ENCODE measurements at places on chromosomes 6 and 20.

DNA sequence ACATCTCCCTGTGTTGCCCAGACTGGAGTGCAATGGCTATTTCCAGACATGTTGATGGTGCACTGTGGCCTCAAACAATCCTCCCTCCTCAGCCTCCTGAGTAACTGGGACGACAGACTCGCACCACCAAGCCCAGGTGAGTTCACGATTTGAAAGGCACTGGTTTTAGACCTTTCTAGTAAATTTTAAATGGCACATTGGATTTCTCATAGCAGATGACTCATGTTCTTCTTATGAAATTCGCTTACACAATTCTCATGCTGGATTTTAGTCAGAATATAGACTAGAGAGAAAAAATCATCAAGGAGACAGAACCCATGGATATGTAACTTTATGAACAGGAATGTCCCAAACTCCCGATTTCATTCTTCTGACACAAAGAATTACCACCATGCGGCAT, 18.1 kb upstream of the PXDC1 start:
- DNase-seq, result no peak

DNA sequence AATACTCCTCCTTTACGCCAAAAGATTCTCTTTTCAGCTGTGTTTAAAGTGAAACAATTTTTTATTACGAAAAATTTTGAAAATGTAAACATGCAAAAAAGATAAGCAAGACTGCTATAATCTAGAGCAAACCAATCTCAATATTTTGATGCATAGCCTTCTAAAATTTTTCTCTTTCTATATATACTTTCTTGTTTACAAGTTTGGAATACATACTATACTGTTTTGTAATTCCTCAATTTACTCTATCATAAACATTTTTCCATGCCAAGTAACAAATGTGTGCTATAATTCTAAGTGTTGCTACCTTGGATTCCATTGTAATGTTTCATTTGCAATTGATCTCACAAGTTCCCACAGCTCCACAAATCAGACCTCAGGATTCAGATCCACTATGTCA, 43.1 kb upstream of the KIF16B start:
- no peak for DNase-seq

DNA sequence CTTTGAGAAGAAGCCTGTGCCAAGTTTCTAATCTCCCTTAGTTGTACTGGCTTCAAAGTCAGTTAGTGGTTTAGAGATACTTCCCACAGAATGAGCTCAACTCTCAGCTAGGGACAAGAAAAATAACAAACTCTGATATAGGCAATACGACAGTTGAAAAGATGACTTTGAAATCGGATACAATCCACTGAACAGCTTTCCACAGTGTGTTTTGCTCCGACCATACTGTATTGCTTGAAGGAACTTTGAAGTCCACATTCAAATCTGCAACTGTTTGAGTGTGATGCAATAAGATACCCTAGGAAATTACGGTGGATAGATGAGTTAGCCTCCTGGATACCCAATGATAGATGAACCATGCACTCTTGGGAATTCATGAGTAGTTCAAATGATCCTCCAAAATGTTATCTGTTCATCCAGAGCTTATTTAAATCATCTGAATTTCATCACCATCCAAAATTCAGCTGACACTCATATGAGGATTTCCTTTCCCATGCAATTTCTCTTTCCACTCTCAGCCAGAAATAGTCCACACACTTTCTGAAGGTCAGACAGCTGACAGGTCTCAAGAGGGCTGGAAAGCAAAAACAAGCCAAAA, 443.8 kb downstream of the HAO1 start:
- DNase-seq, result no peak

GRCh38 chr20:36808317-36809257, 35.0 kb upstream of the DSN1 start:
- peak; percentile 28 for DNase-seq

DNA sequence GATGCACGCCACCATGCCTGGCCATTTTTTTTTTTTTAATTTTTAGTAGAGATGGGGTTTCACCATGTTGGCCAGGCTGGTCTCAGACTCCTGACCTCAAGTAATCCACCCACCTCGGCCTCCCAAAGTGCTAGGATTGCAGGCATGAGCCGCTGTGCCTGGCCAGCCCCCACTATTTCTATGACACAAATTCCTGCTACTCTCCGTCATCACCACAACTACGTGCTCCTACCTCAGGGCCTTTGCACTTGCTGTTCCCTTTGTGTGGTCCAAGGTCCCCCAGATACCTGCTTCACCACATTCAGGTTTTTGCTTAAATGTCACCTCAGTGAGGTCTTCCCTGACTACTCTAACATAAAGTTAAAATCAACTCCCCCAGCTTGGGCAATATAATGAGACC, 5.2 kb upstream of the CEBPB start:
- no peak for DNase-seq

GRCh38 chr6:158290659-158291058, 21.6 kb upstream of the TULP4 start:
- no peak for DNase-seq

DNA sequence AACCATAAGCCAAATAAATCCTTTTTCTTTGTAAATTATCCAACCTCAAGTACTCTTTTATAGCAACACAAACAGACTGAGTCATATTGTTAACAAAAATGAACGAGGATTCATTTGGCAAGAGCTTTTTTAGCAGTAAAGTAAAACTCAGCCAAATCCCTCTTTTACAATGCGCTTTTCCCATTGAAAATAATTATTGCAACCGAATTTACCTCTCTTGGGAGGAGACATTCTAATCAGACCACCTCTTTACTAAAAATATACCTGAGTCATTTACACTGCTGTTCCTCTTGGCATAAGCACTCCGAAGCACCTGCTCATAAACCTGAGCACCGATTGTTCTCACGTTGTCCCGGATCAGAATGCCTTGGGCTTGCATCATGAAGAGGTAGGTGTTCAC, 57.4 kb downstream of the B4GALT5 start:
- no peak for DNase-seq

GRCh38 chr6:579339-579738, 77.6 kb downstream of the HUS1B start:
- DNase-seq, result peak; percentile 14

- no peak for DNase-seq
Observed at GRCh38 chr6:128275030-128275429, 245.4 kb downstream of the PTPRK start.

DNA sequence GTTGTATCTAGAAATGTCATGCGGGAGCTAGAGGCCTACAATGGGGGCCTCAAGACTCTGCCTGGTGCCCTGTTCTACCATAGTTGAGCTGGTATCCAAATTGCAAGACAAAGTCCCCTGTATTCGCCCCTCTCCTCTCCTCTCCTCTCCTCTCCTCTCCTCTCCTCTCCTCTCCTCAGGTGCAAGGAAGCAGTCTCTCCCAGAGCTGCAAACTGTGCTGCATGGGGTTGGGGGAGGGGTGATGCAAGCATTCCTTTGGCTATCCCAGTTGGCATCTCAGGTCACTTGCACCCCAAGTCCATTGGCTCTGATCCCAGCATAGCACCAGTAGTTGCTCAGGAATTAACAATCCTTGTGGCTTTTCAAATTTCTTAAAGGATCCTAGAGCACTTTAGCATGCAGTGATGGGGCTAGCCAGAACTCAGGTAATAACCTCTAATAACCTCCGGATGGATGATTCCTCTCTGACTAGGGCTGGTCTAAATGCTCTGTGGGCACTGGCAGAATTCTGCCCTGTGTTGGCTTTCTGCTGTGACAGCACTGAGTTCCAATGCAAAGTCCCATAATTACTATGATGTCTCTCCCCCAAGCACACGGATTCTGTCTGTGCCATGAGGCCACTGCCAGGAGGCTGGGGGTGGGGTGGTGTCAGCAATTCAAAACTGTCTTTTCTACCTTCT, 35.3 kb downstream of the TAF11 start:
- DNase-seq, result no peak

DNA sequence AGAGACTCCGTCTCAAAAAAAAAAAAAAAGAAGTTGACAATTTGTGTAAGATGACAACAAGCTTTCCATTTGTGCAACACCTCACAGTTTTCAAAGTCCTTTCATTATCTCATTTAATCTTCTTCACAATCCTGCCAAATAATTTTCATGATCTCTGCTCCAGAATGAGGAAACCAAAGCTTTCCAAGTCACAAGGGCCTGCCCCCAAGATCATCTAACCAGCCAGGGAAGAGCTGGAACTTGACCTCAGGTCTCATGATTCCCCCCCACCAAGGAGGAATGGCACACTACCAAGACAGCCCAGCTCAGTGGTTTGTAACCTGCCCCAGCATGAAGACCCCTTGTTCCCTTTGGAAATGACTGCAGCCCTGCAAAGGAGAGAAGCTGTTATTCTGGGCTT, 74.0 kb upstream of the PIM1 start:
- no peak for DNase-seq

DNA sequence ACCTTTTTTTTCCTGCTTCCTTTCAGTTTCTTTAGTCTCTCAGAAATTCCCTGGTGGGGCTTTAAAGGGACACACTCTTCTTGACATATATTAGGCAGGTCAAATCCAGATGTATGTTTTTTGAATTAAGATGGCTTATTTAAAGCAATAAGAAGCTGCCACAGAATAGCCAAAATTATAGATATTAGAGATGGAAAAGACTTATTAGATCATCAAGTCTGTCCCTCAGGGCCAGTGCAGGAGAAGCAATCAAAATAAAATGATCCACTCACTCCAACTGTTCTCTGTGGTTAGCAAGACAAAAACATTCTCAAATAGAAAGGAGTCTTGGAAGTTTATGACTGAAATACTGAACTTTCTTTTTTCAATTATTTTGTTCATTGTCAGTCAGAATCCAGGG, 462.8 kb downstream of the CDC5L start:
- DNase-seq, result no peak

- no peak for DNase-seq
Observed at GRCh38 chr20:5413394-5413793, 96.6 kb upstream of the PROKR2 start.

All from NCI-H146 (cell line).